ENCODE measurements at places on chromosomes 7 and 10.

GRCh38 chr10:22704471-22704911 is 9.9 kb downstream of the PIP4K2A start:
- no peak for DNase-seq

GRCh38 chr7:231858-232246 is 39.5 kb downstream of the FAM20C start:
- no peak for DNase-seq

GRCh38 chr10:57222129-57222528 is 861.1 kb upstream of the ZWINT start:
- DNase-seq: no peak

GRCh38 chr7:41816111-41816510 is 113.2 kb upstream of the INHBA start:
- DNase-seq: peak; percentile 86

GRCh38 chr7:158407581-158408317 is 179.9 kb downstream of the PTPRN2 start:
- peak; percentile 30 for DNase-seq

- DNase-seq: no peak
These were observed 96.6 kb upstream of the TMEM196 start for GRCh38 chr7:19869979-19870378.

DNA sequence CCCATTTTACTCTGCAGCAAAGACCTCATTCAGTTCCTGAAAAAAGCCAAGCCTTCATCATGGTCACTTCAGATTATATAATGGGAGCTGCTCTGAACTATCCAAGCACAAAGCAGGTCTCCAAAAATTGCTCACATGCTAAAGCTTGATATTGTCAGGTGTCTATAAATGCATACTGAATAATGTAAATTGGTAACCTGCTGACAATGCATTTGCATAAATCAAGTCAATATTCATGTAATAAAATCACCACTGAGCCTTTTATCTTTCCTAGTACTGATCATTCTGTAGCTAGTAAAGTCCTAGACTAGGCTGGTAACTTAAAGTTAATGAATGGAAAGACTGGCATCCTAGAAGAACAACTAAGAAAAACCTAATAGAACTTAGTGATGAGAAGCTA is 188.3 kb downstream of the IMMP2L start:
- no peak for DNase-seq

- no peak for DNase-seq
These were observed 708.1 kb upstream of the PCDH15 start for GRCh38 chr10:55509168-55509567.

GRCh38 chr10:33087922-33088321 is 129.9 kb upstream of the ITGB1 start:
- DNase-seq: no peak
